Endodermal cell (in vitro differentiated cells): ENCODE measurements at places on chromosomes 12 and 14.

- no peak for DNase-seq
Measured at GRCh38 chr12:80064269-80064668, 35.1 kb upstream of the OTOGL start.

- no peak for DNase-seq
Measured at GRCh38 chr14:35261774-35262173, 30.4 kb upstream of the PSMA6 start.

GRCh38 chr14:72558721-72559120 is 335.2 kb downstream of the DPF3 start:
- no peak for DNase-seq

GRCh38 chr12:109492371-109492770 is 14.9 kb downstream of the UBE3B start:
- DNase-seq, result no peak

- peak; percentile 97 for DNase-seq
Measured at GRCh38 chr12:108664338-108665258, 30.9 kb upstream of the SELPLG start.

DNA sequence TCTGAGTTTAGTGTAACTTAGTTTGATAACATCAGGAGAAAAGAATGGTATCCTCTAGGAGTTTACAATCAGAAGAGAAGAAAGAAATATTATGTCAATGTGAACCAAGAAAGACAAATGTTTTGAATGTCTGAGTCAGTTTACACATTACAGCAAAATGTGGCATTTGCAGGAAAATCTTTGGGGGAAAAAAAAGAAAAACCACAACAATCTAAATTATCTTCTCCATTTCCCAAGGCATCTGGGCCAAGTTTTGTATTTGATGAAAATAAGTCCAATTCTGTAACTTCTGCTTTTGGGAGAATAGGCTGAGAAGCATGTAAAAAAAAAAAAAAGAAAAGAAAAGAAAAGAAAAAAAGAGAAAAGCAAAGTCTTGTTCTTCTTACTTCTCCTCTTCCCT is 58.8 kb upstream of the FLRT2 start:
- no peak for DNase-seq

DNA sequence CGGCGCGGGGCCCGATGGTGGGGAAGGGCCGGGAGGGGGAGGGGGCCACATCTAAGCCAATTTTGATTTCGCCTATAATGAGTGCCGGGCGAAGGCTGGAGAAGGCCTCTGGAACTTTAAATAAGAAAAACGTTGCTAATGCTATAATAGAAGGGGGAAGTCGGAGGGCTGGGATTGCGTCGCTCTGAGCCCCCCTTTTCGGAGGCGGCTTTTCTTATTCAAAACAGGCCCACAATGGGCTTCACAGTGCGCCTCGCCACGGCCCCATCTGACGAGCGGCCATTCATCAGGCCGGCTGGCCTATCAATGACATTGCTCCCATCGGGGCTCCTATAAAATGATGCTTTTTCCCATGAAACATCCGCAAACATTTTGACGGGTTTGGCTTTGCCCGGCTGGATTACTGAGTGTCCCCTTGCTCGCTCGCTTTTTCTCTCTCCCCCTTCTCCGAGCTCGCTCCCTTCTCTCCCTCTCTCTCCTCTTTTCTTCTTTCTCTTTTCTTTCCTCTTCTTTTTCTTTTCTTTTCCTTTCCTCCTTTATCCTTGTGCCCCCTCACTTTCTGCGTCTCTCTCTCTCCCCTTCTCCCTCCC is at the start of gene RFX4:
Gene RFX4, plus strand, starts transcription at position 364 of the 590 bp plus-strand sequence. CDS start 317 bp downstream, outside the sequence.
- DNase-seq, result peak; percentile 88

DNA sequence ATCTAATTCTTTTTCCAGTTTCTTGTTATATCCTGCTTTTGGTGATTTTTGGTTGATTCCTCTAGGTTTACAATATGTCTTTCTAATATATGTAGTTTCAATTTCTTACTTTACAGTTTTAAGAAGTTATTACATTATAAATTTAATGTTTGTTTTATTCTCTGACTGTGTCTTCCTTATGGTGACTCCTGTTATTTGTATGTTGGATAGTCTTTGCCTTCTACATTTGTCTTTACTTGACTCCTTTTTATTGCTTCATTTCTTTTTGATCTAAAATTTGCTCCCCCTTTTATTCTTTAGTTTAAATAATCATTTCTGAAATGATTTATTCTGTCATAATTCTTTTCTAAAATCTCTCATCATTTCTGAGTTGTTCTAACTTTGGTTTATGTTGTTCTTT is 125.8 kb downstream of the CCDC91 start:
- DNase-seq, result no peak

GRCh38 chr12:75709503-75709902 is 198.1 kb upstream of the KRR1 start:
- DNase-seq, result no peak

DNA sequence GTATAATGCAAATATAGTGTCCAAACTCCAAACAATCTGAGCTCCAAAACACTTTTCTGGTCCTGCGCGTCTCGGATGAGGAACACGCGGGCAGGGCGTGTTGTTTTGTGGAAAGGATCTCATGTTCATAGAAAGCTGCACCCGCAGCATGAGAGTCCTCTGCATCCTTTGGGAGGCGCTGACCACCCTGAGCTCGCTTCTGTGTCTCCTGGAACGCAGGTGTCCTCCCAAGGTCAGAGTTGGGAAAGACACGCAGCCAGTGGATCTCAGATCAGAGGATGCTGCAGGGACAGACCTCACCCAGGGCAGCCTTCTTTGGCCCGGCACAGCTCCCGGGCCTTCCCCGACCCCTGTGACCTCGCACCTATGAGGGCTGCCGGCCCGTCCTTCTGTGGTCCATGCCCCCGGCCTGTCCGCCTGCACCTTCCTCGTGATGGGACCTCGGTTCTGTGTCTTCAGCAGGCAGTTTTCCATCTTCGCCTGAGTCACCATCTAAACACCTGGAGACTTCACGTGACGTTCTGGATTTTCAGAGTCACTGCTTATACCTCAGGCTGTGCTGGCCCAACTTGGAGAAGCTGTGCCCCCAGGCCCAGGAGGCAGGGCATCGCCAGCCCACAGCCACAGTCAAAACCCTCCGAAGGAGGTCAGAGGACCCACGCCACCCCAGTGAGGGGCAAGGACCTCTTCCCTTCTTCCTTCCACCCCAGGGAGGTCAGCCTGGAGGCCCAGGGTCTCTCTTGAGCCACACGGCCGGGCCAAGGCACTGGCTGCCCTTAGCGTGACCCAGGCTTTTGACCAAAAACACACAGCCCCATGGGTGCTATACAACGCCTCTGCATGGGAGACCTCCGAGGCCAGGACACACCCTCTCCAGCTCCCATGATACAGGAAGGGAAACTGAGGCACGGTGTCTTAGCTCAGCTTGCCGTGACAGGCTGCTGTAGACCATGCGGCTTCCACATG is 25.9 kb downstream of the MMP17 start:
- peak; percentile 63 for DNase-seq

DNA sequence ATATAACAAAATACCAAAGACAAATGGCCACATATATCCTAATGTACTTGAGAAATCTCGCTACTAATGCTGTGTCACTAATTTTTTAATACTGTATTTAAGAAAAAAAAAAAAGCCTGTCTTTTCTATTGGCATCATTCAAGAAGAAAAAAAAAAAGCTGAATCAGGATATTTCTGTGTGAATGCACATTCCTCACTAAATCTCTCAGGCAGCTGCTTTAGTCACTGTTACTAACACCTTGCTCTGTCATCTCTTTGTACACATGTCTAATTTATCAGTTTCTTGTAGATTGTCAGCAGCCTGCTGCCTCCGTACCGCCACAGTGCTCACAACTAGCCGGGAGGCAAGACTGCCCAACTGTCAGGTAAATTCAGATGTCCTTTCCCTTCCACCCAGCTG is 32.0 kb upstream of the FGD4 start:
- peak; percentile 39 for DNase-seq

DNA sequence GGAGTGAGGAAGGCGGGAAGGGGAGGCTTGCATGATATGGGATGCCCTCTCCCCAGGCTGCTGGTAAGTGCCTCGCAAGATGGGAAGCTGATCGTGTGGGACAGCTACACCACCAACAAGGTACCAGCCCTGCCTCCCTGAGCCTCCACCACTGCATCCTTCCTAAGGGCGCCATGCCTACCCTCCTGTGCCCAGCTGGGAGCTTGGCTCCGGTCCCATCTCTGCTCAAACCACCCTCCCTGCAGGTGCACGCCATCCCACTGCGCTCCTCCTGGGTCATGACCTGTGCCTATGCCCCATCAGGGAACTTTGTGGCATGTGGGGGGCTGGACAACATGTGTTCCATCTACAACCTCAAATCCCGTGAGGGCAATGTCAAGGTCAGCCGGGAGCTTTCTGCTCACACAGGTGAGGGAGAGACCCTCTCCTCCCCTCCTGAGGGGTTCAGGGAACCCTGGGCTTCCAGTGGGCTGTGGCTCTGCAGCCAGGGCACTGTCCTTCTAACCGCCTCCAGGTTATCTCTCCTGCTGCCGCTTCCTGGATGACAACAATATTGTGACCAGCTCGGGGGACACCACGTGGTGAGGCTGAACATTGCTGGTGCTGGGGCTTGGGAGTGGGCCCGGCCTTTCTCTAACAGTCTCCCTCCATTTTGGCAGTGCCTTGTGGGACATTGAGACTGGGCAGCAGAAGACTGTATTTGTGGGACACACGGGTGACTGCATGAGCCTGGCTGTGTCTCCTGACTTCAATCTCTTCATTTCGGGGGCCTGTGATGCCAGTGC is 2.6 kb downstream of the GNB3 start:
- peak; percentile 92 for DNase-seq

GRCh38 chr12:34625116-34625515 is 602.8 kb downstream of the ALG10 start:
- DNase-seq, result no peak

GRCh38 chr12:113077057-113077858 is 20.7 kb downstream of the DTX1 start:
- DNase-seq, result peak; percentile 79

DNA sequence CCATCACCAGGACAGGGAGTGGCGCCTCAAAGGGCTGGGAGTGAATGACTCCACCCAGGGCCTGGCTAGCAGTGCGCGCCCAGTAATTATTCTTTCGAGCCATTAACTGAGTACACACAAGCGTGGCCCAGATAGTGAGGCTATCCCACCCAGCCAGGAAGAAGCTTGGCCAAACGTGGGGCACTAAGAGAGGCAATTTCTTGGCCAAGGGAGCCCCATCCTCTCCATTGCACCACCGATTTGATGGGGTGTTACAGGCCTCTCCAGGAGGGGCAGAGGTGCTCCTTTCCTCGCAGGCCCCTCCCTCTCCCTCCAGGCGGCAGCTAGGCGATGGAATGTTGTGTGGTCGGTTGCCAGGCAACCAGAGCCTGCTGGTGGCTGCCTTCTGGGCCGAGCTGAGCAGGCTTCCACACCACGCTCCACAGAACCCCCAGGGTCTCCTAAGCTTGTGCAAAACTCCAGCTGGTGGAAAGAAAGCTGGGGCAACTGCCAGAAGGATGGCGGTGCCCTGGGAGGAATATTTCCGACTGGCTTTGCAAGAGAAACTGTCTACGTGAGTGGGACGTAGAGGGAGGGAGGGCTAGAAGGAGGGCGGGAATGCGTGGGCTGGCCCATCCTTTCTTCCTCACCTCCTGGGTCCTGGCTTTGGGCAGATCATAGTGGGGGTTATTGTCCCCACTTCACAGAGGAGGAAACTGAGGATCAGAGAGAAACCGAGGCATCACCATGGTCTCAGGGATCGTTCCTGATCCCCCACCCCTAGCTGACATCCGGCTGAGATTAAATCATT is at the start of gene CFAP73:
Gene CFAP73, plus strand, starts transcription at position 364 of the 790 bp plus-strand sequence. Its CDS starts 134 bp downstream, at position 498.
- DNase-seq, result peak; percentile 98

- peak; percentile 77 for DNase-seq
Measured at GRCh38 chr12:6767353-6768319, 1.5 kb downstream of the PTMS start.

DNA sequence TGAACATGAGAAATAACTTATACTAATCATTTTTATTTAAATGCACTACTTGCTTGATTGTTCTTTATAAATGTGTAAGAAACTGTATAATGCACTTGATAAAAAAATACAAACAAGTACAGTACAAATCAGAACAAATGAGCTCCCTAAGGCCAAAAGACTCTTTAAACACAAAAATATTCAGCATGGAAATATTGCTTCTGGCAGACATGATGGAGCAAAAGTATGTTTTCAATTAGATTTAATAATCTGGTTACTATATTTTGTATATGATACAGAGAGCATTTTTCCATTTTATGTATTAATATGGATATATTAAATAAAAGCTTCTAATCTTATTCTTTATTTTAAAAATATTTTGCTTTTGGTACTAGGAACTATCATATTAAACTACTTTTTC is 800.2 kb upstream of the LRFN5 start:
- no peak for DNase-seq

DNA sequence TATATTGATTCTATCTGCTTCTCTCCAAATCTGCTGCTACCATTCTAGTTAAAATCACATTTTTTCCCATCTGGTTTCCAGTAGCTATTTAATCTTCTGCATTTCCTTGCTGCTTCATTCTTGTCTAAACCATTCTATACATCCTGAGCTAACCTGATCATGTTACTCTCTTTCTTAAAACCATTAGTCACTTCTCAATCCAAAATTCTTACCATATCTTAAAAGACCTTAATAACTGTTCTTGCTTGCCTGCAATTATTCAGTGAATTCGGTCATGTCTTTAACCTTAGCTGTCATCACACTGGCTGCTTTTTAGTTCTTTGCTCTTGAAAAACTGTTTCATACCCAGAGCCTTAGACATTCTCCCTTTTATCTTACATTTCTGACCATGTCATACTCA is 56.4 kb upstream of the PZP start:
- DNase-seq, result no peak

DNA sequence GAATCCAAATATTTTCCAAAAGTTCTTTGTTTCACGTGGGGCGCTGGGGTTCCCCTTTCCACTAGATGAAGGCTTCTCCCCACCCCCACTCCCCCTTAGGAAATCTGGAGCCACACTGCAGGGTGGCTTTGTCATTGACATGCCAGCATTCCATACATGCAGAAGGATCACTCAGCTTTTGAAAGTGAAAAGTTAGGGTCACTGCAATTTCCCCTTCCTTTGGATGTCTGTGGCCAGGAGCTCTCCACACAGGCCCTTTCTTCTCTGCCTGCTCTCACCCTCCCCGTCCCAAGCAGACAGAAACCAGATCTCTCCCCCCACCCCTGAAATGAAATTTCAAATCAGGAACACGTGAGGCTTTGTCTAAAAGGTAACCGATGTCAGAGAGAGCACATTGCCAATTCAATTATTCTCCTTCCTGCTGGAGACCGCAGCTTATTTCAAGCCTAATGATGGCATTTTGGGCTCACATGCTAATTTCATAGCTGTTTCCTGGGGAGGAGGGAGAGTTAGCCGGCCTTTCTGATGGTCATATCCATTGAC is 153.9 kb upstream of the RFLNA start:
- DNase-seq, result peak; percentile 75

DNA sequence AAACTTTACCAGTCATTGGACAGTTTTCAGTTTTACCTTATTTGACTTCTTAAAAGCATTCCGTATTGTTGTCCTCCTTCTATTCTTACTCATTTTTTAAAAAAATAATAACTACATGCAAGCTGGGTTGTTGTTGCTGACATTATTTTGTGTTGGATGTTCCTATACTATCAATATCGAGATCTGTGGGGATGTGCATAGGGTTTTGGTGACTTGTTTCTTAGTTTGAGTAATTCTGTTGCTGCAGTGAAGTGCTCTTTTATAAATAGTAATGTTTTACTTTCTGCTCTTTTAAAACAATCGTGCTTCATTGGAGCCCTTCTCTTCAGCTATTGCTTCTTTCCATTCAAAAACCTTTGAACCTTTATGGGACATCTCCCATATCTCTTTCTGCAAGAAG is 79.4 kb downstream of the METTL25 start:
- DNase-seq, result no peak

GRCh38 chr14:69842686-69843420 is 36.4 kb upstream of the SMOC1 start:
- DNase-seq, result no peak

- no peak for DNase-seq
Measured at GRCh38 chr14:84237881-84238280, 1292.1 kb upstream of the FLRT2 start.

GRCh38 chr12:108618079-108618952 is 15.4 kb downstream of the SELPLG start:
- DNase-seq, result peak; percentile 98
